ENCODE measurements at places on chromosomes 3 and 15.

GRCh38 chr3:58334506-58334884 is 1.8 kb downstream of the PXK start:
- DNase-seq, result no peak

DNA sequence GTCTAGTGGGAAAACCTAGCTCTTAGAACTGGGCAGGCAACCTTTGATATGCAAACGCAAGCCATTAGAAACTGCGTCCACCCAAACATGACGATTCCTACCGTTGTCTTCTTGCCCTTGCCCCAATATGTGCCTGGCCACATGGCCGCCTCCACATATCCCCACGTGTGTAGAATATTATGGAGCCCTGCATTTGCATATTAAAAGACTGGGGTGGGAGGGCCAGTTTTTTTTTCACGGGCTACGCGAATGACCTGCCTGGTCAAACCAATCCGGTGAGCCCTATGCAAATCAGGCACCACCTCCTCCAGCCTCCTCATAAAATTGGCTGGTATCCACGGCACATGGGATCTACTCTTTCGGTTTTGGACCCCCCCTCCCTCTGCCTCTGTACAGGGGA is 381.0 kb upstream of the RGMA start:
- no peak for DNase-seq

- peak; percentile 86 for DNase-seq
Observed at GRCh38 chr3:120438665-120439370, 12.0 kb downstream of the FSTL1 start.

- no peak for DNase-seq
Observed at GRCh38 chr3:151196434-151196833, 6.6 kb downstream of the GPR171 start.

GRCh38 chr3:45362758-45363157 is 25.6 kb upstream of the LARS2 start:
- no peak for DNase-seq

DNA sequence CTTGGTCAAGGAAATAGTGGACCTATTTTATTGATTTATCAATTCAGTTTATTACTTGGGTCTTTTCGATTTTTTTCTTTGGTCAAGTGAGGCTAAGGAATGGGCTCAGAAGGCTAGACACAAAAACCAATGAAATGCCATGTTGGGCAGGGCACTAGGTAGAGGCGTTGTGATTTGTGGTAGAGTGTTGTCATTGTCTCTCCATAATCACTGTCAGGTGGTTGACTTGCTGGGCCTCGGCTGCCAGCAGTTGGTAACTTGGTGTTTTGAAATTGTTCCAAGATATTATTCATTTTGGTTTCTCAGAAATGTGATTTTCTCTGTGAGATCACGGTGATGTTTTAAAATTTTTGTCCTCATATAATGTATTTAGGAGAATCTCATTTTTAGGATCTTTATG is 173.6 kb downstream of the KLHL25 start:
- peak; percentile 43 for DNase-seq

- DNase-seq, result peak; percentile 79
Observed at GRCh38 chr3:151538456-151539393, 77.9 kb upstream of the IGSF10 start.

DNA sequence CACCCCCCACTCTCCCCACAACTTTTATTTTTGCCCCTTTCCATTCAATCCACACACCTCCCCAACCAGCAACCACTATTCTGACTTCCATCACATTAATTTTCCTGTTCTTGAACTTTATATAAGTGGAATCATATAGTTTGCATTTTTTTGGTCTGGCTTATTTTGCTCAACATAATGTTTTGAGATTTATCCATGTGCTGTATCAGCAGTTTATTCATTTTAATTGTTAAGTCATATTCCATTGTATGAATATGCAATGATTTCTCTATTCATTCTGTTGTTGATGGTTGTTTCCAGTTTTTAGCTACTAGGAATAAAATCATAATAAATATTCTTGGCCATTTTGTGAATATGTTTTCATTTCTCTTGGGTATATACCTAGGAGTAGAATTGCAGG is 5.8 kb upstream of the SCAMP5 start:
- DNase-seq, result no peak

GRCh38 chr3:168514252-168514651 is 418.5 kb upstream of the GOLIM4 start:
- no peak for DNase-seq

DNA sequence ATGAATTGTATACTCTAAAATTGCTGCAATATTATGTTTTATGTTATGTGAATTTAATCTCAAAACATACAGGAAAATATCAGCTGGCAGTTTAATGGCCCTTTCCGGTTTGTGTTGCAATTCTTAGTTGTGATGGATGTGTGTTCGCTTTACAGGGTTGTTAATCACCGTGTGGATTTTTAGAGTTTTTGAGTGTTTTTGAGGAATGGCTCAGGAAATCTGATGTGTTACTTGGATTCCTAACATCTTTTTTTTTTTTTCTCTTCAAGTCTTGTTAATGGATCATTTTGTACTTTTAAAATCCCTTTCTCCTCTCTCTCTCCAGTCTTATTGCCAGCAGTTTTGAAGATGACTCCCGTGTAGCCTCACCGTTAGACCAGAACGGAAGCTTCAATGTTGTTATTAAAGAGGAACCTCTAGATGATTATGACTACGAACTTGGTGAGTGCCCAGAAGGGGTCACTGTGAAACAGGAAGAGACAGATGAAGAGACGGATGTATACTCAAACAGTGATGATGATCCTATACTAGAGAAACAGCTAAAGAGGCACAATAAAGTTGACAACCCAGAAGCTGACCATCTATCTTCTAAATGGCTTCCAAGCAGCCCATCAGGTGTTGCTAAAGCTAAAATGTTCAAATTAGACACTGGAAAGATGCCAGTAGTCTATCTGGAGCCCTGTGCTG is 35.7 kb downstream of the MGA start:
- peak; percentile 20 for DNase-seq

GRCh38 chr3:39196034-39196433 is 3.6 kb upstream of the XIRP1 start:
- no peak for DNase-seq

DNA sequence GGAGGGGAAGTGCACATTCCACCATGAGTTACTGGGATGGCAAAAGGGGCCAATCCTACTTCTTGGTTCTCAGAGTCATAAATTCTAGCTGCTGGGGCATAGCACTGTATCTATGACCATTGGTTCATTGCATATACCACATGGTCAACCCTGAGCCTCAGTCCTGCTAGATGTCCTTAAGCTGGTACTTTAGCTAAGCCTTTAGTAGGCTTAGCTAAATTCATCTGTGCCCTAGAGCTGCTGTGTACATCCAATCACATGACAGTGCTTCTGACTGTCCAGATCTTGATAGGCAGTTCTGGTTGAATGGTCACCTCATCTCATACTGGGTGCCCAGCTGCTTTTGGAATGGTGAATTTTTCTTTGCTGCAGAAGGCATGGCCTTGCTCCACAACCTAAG is 8.2 kb downstream of the NDUFB4 start:
- DNase-seq, result no peak

DNA sequence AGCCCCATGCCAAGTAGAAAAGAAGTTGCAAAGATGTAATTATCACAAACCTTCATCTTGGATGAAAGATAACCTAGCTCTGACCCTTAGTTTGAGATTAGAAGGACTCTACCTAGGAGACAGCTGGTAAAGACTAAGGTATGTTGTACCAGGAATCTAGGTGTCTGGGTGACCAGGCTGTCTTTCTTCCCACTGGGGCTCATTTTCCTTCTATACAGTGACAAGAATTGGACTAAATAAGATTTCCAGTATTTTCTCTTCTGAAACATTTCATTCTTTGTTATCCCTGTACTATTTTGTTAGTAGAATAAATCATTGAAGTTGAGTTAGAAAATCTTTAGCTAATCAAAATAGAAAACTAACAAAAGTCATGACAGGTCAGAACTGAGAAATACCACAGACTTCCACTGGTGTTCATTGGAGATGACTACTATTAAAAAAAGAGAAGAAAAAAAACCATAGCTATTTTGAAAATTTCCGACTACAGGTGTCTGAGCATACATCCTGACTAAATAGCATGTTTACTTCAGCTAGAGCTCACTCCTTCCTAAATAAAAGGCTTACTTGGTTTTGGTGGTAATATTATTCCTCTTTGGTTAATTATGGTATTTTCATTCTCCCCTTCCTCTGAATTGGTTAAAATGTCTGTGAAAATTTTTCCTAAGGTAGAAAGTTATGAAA is 10.1 kb downstream of the TGFBR2 start:
- DNase-seq, result no peak

DNA sequence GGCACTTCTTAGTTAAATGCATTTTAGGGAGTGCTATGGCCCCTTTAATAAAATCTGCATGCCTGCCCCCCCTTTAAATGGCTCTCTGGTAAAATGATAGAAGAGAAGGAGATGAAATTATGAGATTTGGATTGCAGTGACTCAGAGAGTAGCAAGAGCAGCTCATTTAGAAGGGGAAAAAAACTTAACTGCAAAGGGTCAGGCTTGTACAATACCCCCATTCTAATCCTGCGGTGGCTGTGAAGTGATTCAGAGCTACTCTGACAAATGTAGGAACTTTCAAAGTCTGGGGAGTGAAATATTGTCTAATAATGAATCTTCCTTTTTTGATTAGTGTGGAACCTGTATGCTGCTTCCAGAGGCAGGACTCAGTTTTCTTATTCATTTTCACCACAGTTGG is 44.1 kb upstream of the TBC1D23 start:
- no peak for DNase-seq

- peak; percentile 29 for DNase-seq
Observed at GRCh38 chr3:43770426-43771103, 79.8 kb downstream of the ABHD5 start.

DNA sequence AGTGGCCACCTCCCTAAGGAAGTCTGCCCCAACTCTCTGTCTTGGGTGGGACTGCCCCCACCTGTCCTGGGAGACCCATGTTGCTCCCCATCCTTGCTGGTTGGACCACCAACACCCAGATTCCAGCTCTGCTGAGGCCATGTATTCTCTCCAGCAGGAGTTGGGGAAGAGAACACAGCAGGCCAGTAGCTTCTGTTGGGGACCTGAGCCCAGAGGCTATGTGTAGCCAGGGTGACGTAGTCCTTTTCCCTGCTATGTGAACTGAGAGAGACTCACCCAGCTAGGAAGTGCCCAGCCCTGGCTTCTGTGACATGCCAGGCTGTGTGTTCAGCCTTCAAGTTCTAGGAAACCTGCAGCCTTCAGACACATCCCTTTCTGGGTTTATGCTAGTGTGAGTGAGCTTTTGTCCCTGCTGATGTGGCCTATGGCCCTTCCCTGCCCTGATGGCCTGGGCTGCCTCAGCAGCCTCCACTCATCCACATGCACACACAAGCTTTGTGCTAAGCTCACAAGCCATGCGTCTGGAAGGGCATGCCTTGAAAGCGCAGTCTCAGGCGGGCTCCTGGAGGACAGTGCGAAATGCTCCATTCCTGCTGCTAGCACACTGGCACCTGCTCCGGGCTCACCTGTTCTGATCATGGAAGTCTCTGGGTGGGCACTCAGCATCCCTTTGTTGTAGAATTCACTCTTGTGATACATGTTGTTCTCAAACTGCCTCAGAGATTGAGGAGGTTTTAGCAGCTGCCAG is 42.6 kb downstream of the KY start:
- DNase-seq, result no peak

DNA sequence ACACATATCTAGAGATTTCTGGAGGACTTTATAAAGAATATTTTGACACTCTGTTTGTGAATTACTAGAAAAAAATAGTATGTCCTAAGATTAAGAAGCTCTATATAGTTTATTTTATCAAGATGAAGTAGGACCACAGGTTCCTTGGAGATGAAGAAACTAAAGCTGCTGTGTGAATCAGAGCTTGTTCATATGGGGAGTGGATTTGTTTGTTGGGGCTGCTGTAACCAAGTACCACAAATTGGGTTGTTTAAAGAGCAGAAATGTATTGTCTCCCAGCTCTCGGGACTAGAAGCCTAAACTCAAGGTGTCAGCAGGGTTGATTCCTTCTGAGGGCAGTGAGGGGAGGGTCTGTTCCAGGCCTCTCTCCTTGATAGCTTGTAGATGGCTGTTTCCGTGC is 270.6 kb upstream of the UMPS start:
- DNase-seq, result no peak

DNA sequence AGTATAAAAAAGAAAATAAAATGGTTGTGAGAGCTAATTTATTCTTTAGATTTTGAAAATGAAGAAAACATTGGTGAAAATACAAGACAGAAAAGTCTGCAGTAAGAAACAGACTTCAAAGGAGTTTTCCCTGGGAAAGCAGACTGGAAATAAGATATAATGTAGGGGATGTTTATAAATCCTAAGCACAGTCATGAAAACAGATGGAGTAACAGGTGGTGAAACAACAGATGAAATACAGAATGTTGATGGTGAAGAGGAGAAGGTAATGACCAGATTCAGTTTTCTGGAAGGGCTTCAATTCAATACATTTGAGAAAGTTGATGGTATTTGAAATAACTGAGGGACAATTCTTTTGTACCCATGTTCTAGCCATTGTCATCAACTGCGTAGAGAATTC is 353.9 kb downstream of the CHL1 start:
- DNase-seq, result peak; percentile 68

DNA sequence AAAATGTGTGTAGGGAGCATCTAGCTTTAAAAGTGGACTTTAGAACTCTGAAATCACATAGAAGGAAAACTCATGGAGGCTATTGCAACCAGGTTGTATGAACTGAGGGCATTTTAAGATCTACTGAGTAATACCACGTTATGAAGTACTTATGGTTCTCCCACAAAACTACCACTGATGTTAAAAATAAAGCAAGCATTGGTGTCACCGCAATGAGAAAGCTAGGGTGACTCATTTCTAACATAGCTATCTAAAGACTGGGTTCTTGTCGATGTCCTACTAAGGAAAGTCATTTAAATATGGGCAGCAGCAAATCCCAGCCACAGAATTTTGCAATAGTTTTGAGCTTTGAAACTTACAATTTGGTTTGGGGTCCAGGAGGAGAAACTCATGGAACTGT is 584.8 kb downstream of the DIPK2A start:
- DNase-seq, result no peak

DNA sequence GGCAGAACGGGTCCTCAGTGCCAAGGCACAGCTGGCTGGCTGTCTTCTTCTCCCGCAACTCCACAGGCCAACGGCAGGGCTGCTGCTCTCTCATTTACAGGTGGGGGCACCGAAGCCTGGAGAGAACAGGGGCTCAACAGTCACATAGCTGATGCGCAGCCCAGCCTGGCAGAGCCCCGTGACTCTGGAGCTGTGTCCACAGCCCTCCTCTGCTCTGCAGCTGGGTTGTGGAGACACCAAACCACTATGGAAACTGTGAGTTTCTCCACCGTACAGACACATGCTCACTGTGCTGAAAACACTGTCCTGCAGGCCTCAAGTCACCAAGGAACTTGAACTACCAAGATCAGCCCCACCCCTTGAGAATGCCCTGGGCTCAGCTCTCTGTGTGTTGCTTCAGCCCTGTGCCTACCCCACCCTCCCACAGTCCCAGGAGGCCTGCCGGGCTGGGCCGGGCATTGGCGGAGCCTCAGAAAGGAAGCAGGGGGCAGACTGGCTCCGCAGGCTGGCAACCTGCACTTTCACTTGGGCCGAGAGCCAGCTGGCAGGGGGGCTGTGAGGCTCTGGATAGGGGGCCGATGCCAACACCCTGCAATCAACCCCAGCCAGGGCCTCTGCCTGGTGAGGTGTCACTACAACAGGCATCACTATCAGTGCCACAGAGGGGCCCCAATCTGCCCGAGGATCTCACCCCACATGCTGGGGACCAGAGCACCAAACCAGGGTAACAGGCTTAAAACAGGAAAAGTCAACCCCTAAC is 113.7 kb upstream of the RPL32 start:
- DNase-seq, result peak; percentile 89

Data from tongue (tissue), 3 donors.